ENCODE measurements at places on chromosomes 2 and 18.

DNA sequence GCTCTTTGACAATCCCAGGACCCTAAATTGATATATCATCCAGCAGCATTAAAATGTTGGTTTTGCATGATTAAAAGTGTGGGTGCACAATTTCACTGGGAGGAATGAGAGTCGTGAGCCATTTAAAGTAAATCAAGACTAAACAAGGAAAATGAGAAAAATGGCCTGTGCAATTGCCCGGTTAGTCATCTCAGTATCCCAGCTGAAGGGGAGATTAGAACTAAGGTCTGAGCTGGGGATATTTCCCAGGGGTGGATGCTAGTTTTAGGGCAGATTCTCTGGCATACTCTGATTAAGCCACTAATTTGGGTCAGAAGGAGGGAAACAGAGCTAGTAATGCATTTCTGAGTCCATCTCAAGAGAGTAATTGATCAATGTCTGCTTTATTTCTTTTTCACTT is 177.2 kb downstream of the EN1 start:
- DNase-seq, result no peak

DNA sequence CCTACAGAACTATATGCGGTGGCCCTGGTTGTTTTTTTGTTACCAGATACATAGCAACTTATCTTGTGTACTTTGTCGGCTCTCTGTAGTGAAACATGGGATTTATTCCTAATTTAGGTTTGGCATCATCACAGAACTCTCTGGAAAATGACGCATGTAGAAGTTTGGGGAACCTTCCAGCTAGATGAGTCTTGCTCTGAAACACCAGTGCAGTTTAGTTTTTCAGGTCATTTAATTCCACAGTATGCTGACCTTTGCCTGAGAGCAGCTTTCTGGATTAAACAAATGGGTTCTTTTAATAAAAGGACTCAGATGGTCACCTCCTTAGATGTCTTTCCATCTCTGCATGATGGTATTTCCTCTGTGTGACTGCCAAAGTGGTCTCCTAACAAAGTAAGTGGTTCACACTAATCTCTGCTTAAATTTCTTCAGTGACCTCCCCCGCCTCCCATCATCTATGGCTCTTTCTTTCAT is 39.9 kb downstream of the MYO3B start:
- DNase-seq, result peak; percentile 88

DNA sequence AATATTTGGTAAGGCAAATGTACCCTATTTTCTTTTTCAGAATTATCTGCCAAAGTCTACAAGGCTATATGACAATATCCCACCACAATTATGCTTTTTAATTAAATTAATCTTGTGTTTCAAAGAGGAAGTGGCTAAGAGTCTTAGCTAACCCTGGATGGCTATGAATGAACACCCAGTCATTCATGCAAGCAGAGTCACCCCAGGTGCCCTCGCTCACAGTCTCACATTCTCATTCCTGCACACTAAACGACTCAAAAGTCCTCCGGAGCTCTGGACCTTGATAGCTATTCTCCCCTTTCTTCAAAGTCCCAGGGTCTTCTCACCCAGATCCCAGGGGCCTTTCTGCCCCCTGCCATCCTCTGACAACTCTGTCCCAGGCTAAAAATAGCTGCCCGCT is 42.1 kb upstream of the MRPL19 start:
- no peak for DNase-seq

DNA sequence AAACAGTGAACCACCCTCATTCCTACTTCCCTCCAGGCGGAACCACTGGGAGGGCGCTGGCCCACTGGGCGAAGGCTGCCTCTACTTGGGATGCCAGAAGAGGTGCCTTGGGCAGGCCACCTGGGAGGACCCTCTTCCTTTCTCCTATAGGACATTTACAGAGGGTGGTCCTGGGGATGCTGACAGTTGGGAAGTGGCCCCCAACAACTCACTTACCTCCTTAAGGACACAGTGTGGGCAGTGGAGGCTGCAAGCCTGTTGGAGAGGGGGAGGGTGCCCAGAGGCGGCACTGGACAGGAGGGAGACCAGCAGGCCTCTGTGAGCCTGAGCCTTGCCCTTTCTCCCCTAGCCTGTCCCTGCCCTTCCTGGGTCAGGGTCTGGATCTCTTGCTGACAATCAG is 346.4 kb upstream of the HS6ST1 start:
- DNase-seq, result no peak

Data from fibroblast of lung (primary cell).